ENCODE measurements at places on chromosomes 3 and 15. TPM values are rescaled to one million over a fixed set of nuclear protein-coding genes. Genes with fewer than 3 reads are reported as not detected.

Gene RABL3
- total RNA-seq = 14.5 TPM

Gene NRG4
- total RNA-seq = not detected

- no peak for DNase-seq
Observed at GRCh38 chr3:143121241-143122088, 1.9 kb downstream of the CHST2 start.

DNA sequence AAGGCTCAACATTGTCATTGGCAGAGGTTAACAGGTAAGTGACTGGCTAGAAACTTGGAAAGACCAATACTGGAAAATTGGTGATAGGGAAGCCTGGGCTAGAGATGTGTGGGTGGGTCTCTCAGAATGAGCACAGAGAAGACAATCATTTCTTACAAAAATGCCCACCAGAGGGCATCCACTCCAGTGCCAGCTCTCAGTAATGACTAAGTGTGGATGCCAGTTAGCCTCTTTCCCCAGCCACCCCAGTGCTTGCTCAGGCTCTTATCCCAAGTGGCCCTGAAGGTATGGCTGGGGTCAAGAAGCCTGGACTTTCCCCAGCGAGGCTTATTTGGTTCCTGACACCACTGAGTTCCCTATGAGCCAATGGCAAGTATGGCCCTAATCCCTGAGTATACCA is 115.9 kb upstream of the ST8SIA2 start:
- DNase-seq = no peak

GRCh38 chr3:177595530-177596188 is 398.4 kb upstream of the TBL1XR1 start:
- no peak for DNase-seq

Gene GABRR3
- not detected for total RNA-seq

Gene MAP4
- 120 TPM for total RNA-seq

All from epithelial cell of proximal tubule (primary cell).